Stimulated activated CD4-positive, alpha-beta T cell treated with anti-CD3 and anti-CD28 coated beads, Interleukin-4, amount 100 ng/mL, for 48 hours (primary cell): ENCODE measurements at places on chromosomes 4 and X.

GRCh38 chrX:128622296-128622695, 570.1 kb upstream of the ACTRT1 start:
- no peak for DNase-seq

GRCh38 chr4:2511645-2512131, 24.8 kb upstream of the FAM193A start:
- DNase-seq: no peak

GRCh38 chr4:16875487-16875886, 23.0 kb downstream of the LDB2 start:
- DNase-seq: no peak

GRCh38 chr4:71570492-71570891, 213.4 kb downstream of the GC start:
- no peak for DNase-seq

DNA sequence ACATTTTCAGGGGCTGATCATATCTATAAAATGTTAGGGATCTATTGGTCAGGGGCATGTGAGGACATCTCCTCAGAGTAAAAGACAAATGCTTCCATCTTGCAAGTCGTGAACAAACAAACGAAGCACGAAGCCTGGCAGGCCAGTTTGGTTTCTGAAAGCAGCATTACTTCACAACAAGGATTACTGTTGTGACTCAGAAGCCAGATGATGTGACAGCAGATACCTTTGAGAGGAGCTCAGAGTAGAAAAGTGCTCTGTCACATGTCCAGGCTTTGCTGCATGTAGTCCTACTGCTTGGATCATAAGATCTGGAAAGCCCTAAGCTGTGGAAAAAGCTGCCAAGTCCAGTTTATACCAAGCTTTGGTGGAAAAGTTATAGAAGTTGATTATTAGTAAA, 1827.2 kb downstream of the ARAP2 start:
- DNase-seq: no peak

DNA sequence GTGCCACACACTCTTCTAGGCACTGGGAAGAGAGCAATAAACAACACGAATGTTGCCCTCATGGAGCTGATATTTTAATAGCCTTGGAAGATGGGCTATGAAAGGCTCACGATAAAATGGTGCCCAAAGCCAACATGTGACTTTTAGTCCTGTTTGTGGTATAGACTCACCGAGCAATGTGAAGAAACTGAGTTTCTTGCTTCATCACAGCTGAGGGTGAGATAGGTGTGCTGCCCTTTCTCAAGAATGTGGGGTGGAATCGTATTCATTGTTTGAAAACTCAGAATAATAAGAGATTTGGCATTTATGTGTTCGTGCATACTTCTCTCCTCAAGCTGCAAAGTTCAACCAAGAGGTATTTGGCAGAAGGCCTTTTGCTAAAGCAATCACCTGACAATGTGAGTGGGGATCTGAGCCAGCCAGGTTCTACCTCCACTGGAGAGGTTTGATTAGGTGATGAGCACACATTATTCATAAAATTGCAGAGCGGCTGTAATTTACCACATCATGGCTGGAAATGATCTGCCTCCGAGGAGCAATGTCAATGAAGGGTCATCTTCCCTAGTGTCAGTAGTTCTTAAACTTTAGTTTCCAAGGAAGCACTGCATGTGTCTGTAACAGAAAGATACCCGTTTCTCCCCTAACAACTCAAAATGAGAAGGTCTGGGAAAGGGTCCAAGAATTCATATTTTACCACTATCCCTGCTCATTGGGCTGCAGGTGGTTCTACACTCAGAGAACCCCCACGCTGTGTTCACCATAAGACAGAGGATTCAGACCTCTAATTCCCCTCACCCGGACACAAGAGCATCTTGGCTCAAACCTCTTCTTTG, 41.9 kb upstream of the CBR4 start:
- DNase-seq: no peak

GRCh38 chrX:97616883-97617530, 733.3 kb downstream of the RPA4 start:
- no peak for DNase-seq

DNA sequence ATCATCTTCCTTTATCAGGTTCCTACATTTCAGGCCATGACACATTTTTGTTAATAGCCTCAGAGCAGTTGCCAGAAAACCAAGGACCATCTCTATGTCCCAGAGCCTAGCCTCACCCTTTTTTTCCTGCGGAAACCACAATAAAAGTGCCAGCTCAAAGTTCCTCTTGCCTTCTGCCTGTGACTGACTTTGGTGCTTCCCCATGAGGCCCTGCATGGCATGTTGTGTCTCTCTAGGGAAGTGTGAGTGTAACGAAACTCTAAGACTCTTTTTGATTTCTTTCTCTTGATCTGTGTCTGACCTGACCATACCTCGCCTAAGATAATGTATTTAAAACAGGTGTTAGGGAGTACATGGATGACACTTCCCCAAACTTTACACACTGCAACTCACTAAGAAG, 642.3 kb upstream of the BOD1L1 start:
- DNase-seq: no peak

- no peak for DNase-seq
Observed at GRCh38 chr4:117249333-117249732, 164.0 kb upstream of the TRAM1L1 start.

GRCh38 chr4:26010304-26010703, 96.3 kb downstream of the SMIM20 start:
- DNase-seq: no peak

DNA sequence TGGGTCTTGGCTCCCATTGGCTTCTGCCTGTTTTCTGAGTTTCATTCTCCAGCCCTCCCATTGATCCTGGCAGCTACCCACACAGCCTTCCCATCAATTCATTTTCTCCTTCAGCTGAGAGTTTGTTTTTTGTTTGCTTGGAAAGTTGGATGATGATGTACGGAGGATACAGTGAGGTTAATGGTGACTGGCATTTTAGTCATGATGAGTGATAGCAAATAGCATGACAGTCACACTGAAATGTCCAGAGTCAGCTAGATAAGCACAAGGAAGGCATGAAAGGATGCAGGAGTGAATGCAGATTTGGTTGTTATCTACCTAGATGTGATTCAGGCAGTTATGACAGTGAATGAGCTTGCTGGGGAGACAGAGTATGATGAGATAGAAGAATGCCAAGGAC, 30.6 kb upstream of the LCORL start:
- DNase-seq: no peak

GRCh38 chrX:74446876-74447275, 25.6 kb downstream of the SLC16A2 start:
- no peak for DNase-seq

DNA sequence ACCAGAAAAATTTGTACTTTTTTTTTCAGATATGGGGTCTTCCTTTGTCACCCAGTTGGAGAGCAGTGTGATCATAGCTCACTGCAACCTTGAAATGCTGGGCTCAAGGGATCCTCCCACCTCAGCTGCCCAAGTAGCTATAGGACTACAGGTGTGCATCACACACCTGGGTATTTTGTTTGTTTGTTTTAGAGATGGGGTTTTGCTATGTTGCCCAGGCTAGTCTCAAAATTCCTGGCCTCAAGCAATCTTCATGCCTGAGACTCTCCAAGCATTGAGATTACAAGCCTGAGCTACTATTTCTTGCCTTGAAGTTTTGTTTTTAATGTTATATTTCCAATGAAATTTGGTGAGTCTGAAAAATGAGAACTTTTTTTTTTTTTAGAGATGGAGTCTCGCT, 847.8 kb downstream of the TRIML1 start:
- no peak for DNase-seq

DNA sequence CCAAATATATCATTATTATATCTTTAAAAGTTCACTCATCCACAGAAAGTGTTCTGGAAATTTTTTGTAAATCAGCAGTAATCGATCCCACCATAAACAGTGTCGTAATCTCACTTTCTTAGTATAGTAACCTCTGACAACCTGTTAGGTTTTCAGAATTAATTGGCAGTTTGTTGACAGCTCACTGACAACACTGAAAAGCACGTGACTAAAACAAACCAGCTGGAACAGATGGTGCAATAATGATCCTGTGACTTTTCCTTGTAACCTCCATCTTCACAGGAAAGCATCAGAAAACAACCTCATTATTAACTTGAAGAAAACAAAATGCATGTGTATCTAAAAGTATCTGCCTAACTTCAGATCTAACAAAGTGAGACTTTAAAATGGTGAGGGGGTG, 48.5 kb downstream of the FSTL5 start:
- DNase-seq: no peak

DNA sequence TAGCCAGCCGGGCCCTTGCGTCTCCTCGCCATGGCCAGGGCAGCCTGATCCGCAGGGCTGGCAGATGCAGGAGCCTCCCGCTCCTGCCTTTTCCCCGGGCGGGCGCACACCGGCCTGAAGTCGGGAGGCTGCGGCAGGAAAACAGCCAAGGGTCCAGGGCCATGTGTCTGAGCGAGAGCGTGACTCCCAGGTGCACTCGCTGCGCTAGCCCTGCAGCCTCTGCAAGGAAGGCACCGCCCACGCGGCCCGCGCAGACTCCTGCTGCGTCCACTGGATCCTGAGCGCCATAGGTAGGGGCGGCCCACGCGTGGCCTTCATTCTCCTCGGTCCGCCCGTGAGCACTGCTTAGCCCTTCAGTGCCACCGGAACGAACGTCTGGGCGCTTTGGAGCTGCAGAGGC, 379.9 kb downstream of the TRAM1L1 start:
- no peak for DNase-seq

- no peak for DNase-seq
Observed at GRCh38 chr4:21013501-21013900, 313.2 kb downstream of the PACRGL start.

DNA sequence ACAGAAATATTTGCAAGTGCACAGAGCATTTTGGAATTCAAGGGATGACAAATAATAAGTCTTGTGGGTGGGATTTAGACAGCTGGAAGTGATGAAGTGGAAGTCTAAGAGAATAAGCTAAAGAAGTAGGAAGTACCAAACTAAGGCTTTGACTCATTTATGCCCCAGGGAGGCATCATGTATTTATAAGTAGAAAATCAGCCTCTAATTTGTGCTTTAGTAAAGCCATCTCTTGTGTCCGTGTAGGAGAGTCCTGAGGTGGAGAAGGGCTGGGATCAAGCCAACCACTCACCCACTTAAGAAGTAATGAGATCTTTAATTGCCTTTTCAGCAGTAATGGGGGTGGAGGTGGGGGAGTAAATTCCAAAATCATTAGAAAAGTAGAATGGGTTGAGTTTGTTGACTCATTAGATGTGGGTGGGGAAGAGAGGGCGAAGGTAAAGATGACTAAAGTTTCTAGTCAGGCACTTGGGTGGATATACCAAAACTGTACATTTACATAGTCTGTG, 356.7 kb downstream of the STIM2 start:
- no peak for DNase-seq

GRCh38 chr4:98476891-98477290, 181.5 kb downstream of the TSPAN5 start:
- DNase-seq: no peak

- DNase-seq: no peak
Observed at GRCh38 chr4:69058410-69059059, 37.7 kb upstream of the UGT2B7 start.

GRCh38 chrX:152958047-152958446, 35.9 kb downstream of the PNMA5 start:
- no peak for DNase-seq

GRCh38 chr4:53592122-53592521, 836 bp upstream of the LNX1 start:
- no peak for DNase-seq

DNA sequence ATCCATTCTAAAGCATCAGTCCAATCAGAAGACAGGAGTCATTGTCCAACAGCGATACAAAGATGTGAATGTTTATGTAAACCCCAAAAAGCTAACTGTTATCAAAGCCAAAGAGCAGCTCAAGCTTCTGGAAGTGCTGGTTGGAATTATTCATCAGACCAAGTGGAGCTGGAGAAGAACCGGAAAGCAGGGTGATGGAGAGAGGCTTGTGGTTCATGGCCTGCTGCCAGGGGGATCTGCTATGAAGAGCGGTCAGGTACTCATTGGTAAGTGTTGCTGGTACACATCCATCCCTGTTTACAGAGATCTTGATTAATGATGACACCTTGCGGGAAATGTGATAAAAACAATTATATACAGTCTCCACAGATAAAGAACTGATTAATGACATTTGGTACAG, 11.0 kb downstream of the INTU start:
- no peak for DNase-seq

- peak; percentile 4 for DNase-seq
Observed at GRCh38 chr4:154491341-154492271, at the start of gene DCHS2. TSS of gene DCHS2 (minus strand) at chr4:154491799. CDS start at chr4:154491355, 444 bp downstream.

DNA sequence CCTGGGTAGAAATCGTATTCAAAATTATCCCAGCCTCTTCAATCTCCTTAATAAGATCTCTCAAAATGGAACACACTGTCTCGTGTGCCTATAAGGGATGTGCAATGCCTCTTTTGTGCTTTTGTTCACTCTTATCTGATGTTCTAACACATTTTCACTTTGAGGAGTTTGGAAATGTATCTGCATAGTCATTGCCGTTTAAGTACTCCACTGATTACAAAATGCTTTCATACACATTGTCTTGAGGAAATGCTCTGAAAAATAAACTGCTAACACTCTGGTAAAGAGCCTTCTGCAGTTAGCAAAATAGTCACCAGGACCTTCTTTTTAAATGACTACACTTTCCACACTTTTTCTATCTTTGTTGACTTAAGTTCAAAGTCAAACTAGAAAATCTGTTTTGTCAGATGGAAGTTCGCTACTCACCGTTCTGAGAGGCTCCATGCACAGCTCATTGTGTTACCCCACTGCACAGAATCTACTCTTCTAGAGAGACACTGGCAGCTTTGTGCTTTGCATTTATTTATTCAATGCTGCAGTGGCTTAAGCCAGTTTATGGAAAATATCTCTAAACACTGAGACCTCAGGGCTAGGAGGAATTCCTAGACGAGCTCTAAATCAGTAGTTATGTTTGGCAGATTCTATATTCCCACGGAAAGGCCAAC, 159.0 kb downstream of the CHIC2 start:
- no peak for DNase-seq

DNA sequence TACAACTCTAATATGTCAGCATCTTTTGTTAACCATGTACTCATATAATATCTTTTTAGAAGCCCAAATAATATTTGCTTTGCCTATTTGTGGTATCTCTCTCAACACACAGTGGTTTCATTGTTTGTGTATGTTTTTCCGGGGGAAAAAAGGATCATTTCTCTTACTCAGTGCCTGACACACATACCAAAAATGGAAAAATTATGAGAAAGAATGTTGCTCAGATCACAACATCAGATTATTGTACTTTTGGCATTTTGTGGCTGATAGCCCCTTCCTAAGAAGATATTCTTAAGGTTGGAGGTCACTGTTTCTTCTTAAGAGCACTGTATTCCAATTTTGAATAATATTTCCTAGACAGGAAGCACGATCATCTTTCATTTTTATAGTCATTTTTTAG, 93.6 kb downstream of the PDLIM5 start:
- DNase-seq: no peak
